Urinary bladder (tissue), 4 donors: ENCODE measurements at places on chromosomes 7 and 10.

DNA sequence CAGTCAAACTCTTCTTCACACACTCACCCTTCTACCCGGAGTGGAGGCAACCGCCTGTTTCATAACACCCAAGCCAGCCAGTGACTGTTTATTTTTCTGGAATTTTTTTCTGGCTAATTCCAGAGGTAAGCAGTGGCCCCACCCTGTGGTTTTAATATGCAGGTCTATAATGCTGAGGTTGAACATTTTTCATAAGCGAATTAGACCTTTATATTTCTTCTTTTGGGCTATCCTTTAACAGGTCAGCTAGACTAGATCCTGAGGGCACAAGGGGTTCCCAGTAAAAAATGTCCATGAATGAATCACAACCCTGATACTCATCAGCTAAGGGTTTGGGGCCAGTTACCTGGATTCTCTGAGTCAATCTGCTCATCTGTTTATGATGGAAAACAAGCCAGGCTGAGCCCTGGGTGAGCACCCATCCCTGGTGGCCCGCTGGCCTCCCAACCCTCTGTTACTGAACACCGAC, 76.2 kb downstream of the GRB10 start:
- DNase-seq = no peak

GRCh38 chr7:134959810-134960209, 26.5 kb upstream of the AGBL3 start:
- no peak for DNase-seq

- no peak for DNase-seq
Observed at GRCh38 chr10:9635691-9636090, 1382.0 kb upstream of the CELF2 start.

DNA sequence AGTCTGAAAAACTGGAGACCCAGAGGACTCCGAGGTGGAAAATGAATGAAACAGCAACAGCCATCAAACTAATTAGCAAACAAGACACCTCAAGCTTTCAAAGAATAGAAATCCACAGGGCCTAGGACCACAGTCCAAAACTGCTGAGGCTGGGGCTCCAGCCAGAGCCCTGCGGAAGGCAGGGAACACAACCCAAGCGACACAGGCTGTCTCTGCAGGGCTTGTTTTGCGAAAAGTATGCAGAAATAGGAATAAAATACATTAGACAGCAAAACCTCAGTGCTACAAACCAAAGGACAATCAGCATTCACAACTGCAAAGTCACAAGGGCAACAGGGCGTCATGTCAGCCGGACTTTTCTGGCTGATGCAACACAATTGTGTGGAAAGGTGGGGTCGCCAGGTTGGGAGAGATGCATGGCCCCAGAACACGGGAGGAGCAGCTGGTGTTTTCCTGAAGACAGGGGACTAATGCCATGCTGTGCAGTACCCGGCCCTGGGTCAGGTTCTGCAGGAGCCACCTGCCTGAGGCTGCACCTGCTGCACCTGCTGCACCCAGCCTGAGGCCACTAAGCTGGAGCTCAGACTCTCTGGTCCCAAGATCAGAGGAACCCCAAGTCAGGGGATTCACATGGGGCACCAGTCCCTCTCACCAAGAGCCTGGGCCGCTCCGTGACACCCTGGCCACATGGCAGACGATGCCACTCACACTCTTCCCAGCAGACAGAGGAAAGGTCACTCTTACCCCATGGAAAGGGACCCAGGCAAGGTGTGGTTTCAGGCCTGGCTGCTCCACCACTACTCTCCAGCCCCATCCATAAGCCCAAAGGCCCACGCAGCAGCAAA, 74.2 kb downstream of the MAD1L1 start:
- DNase-seq = no peak

- no peak for DNase-seq
Observed at GRCh38 chr7:73740771-73741170, 2.2 kb upstream of the ABHD11 start.
